DMS 273 treated with DMSO at 0.1 percent for 48 hours (cell line): ENCODE measurements at places on chromosomes 16 and 17.
A peak's percentile ranks its signal among the peaks of the same experiment; 100 is the strongest.

DNA sequence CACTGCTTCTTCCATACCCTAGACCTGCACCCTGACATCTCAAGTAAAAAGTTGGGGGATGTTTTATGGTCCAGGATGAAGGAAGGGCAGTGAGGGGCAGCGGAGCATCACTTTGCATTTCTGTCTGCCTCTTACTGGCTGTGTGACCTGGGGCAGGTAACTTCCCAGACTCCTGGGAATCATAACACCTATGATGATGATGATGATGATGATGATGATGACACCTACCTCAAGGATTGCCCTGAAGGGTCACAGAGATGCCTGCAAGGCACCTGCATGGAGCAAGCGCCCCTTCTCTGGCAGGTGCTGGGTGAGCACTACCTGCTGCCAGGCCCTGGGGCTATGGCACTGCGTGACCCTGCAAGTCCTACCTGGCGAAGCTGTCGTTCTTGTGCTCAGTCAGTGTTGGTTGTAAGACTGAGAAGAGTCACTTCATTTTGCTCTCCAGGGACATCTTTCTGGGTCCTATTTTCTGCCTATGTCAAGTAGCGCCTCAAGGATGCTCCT is 46.2 kb upstream of the STH start:
- DNase-seq: no peak

DNA sequence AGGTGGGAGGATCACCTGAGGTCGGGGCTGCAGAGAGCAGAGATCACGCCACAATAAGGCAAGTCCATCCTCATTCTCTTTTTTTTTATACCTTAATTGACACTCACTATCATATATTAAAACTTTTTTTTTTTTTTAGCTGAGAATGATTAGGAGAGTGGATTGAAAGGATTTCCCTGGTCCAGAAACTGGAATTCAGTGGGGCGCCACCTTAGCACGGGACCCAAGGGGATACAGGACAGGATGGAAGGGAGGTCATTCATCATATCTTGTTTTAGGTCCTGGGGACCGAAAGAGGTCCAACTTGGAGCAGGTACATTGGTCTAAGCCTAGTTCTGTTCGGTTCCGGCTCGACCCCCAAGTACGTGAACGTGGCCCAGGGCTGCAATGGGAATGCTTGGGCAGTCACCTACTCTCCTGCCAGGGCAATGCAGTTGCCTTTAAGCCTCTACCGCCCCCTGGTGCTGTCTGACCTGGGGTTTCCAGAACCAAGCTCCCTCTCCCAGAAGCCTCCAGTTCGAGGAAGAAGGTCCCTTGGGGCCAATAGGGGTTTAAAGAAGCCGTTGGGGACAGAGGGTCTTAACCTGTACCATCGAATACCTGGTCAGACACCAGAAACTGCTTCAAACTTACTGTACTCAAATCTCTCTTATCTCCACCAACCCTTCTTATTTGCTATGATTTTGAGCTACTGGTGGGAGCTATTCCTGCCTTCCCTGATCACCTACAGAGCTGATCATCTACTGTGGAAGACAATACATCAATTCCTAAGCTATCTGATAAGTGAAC is 19.9 kb upstream of the GPATCH8 start:
- no peak for DNase-seq

DNA sequence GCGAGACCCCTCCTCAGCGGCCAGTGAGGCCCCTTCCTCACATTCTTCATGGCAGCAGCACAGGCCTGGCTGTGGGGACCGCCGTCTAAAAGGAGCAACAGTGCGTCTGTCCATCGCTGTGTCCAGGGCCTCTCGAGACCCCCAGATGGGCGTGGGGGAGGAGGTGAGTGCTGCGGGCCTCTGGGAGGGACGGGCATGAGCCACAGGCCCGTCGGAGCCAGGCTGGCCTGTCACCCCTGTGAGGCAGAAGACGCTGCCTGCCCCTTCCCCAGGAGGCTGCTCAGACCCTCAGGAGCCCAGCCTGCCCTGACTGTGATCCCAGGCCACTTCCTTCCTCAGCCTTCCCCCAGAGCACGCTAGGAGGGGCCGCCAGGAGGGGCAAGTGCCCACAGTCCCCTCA is 2.1 kb upstream of the PYCR1 start:
- no peak for DNase-seq

DNA sequence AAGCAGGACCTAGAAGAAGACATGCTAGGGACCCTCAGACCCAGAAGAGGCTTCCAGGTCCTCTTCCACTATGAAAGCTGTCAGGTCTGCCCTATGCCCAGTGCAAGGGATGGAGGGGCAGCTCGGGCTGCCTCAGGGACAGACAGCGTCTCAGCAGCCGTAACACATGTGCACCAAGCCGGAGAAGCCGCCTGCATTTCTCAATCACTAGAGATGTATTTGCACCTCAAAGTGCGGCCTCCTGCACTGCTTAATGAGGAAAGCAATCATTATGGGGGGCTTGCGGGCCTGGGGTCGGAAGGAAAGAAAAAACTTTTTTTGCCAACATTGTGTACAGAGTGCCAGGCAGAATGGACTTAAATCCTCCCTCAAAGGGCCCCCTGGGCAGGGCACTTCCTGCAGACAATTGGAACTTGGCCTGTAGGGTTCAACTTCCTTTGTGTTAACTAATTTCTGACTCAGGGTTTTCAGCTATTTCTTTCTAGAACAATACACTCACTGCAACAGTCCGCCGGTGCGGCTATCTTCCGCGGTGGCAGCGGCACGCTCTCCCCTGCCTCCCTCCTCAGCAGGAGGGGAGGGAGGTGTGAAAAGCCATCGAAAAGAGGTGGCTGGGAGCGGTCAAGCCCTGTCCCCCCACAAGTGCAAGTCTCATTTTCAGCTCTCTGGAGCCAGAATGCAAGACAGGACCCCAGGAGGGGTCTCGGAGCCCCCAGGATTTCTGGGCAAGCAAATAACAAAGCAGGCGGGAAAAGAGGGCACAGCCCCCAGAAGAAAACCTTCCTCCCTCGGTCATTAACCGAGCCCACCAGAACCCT is 101.2 kb downstream of the ZNF423 start:
- no peak for DNase-seq

GRCh38 chr16:78506367-78507193 is 407.1 kb downstream of the WWOX start:
- DNase-seq: no peak

- DNase-seq: no peak
Measured at GRCh38 chr17:2081564-2081963, 26.7 kb downstream of the HIC1 start.

DNA sequence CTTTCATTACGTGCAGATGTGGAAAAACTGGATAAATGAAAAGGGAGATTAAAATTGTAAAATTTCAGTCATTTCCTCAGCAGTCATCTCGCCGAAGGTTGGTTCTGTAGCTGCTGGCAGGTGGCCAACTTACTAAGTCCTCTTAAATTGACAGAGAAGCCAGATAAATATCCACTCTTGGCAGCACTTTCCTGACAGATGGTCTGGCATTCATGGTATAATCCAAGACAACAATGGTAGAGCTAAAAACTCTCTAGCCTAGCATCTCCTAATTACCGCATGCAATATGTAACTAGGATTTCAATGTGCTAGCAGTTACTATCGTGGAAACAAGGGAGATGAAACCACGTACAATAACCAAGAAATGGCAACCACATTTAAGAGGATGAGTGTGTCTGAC is 306.3 kb downstream of the CNTNAP4 start:
- DNase-seq: peak; percentile 94

DNA sequence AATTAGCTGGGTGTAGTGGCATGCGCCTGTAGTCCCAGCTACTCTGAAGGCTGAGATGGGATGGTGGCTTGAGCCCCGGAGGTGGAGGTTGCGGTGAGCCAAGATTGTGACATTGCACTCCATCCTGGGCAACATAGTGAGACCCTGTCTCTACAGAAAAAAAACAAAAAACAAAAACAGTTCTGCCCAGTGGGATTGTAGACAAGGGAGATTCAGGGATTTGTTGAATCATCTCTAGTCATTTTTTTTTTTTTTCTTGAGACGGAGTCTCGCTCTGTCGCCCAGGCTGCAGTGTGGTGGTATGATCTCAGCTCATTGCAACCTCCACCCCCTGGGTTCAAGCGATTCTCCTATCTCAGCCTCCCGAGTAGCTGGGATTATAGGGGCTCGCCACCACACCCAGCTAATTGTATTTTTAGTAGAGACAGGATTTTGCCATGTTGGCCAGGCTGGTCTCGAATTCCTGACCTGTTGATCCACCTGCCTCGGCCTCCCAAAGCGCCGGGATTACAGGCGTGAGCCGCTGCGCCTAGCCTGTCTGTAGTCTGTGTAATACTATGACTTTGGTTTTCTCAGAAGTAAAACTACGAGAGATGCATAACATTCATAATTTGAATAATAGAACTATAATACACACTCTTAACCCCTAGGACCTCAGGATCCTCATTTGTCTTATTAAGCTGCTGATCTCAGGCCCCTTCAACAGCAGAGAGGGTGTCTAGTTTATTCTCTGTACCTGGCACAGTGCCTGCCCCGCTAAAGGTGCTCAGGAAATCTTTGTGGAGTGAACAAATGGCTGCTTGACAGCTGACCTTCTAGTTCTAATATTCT is 1.4 kb downstream of the TEN1 start:
- DNase-seq: no peak

DNA sequence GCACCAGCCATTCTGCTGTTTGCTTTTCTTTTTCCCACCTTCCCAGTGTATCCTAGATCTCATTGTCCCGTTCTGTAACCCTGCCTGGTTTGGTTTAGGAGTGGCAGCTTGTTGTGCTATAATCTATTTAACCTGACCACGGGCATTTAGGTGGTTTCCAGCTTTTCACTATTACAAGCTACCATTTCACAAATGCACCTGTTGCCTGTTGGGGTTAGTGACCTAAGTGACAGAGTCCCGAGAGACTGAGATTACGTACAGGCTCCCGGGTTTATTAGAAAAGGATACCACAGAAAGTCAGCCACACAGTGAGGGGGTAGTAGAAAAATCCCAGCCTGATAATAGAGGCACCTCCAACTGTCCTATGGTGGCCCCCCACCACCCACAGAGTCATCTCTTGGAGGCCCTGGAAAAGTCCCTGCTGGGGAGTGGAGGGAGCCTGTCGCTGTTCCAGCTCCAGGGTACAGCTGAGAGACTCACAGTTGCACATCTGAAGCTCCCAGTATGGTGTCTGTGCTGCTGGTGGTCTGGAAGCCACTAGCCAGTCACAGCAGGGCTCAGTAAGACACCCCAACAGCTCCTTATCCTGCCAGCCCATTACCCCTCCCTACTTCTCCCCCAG is 21.2 kb downstream of the CLEC16A start:
- no peak for DNase-seq

- no peak for DNase-seq
Measured at GRCh38 chr17:9022573-9023391, 1.5 kb downstream of the NTN1 start.

GRCh38 chr16:81096715-81097208 is 567 bp upstream of the GCSH start:
- DNase-seq: no peak

DNA sequence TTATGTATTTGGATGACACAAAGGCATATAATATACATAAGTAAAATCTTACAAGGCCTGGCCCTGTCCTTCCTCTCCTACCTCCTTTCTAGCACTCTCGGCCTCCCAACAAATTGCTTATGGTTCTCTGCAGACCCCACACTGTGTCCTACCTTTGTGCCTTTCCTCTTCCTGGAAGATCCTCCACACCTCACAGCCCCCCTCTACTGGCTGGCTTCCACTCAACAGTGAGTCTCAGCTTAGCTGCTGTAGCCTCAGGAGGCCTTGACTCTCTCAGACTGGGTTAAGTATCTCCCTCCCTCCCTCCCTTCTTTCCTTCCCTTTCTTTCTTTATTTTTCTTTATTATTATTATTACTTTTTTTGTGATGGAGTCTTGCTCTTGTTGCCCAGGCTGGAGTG is 8.3 kb upstream of the SLC52A1 start:
- no peak for DNase-seq

- no peak for DNase-seq
Measured at GRCh38 chr16:86879268-86879667, 300.9 kb downstream of the FOXL1 start.

DNA sequence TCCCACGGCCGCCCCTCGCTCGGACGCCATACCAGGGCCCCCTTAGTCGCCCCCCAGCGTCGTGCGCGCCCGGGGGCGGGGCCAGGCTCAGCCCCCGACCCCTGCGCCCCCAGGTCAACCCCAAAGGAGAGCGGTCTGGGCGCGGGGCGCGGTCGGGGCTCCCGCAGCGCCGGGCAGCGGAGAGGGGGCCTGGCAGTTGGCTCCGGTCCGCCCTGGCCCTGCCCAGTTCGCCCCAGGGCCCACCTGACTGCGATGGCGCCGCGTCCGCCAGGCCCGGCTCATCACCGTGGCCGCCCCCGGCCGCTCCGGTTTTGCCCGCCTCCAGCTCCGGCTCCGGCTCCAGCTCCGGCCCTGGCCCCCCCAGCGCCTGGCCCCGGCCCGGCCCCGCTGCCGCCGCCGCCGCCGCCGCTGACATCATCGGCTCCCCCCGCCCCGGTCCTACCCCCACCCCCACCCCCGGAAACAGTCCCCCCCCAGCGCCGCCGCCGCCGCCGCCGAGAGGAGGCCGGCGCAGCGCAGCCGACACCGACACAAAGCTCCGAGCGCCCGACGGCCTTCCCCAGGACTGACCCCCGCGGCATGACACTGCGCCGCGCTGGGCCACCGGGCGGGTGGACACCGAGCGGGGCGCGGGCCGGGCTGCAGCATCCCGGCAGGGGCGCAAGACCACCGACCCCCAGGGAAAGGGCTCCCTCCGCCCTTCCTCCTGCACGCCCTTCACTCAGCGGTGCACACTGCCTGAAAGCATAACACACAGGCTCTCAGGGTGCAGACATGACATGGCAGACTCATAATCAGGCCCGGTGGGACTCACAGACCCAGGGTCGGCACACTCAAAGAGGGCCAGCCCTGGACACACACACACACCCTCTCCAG is at the start of gene ZBTB4:
ZBTB4 (minus strand) TSS at position 419 of the 876 bp plus-strand sequence. CDS start 12,830 bp downstream, outside the sequence.
- no peak for DNase-seq

DNA sequence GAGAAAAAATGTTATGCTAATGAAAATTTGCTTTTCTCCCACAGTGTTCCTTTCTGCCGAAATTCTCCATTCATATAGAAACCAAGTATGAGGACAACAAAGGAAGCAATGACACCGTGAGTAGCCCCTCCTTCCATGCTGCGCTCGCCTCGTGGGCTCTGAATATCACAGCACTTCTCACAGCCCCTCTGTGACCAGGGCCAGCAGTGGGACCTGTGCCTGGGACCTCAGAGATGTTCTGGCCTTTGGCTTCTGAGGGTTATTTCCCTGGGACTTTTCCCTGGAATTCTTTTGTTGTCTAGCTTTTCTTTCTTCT is 139.6 kb upstream of the NOL11 start:
- DNase-seq: no peak

- peak; percentile 42 for DNase-seq
Measured at GRCh38 chr16:30005341-30006094, 5.3 kb downstream of the DOC2A start.

DNA sequence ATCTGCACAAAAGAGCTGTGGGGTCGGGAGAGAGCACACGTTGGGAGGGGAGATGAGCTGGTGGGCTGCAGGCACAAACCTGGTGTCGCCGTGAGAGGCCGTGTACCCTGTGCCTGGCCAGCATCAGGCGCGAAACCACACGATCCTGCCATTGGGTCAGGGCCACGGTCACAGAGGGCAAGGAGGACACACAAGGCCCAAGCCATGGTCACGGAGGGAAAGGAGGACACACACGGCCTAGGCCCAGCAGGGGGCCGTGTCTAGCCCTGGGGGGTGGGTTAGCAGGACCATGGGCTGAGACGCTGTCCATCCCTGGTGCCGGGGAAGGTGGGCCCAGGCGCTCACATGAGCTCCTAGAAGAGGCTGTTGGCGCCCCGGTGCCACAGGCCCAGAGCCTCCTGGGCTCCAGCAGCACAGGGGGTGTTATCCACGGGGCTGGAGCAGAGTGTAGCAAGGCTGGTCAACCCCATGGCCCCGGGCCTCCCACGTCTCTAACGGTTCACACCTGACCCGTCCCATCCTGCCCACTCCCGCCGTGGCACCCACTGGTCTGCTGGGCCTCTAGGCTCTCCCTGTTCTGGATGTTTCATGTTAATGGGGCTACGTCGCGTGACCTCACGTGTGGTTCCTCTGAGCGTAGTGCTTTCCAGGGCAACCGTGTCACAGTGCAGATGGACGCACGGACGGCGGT is 7.5 kb upstream of the CCDC154 start:
- DNase-seq: no peak
